ENCODE measurements at places on chromosomes 1 and 21.

DNA sequence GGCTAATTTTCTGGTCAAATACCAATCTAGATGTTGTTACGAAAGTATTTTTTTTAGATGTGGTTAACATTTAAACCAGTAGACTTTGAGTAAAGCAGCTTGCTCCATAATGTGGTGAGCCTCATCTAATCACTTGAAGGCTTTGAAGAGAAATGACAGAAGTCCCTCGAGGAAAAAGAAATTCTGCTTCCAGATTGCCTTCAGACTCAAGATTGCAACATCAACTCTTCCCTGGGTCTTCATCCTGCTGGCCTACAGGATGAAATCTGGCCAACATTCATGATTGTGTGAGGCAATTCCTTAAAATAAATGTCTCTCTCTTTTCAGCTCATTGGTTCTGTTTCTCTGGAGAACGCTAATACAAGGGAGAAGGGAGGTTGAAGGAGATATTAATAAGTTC lies 32.5 kb upstream of the SSX2IP start:
- DNase-seq, result no peak

- no peak for DNase-seq
Observed at GRCh38 chr1:207890136-207890738, 20.7 kb downstream of the CD34 start.

- DNase-seq, result no peak
Observed at GRCh38 chr1:87249803-87250202, 78.9 kb upstream of the LMO4 start.

- no peak for DNase-seq
Observed at GRCh38 chr21:43611598-43612369, 47.5 kb downstream of the HSF2BP start.

DNA sequence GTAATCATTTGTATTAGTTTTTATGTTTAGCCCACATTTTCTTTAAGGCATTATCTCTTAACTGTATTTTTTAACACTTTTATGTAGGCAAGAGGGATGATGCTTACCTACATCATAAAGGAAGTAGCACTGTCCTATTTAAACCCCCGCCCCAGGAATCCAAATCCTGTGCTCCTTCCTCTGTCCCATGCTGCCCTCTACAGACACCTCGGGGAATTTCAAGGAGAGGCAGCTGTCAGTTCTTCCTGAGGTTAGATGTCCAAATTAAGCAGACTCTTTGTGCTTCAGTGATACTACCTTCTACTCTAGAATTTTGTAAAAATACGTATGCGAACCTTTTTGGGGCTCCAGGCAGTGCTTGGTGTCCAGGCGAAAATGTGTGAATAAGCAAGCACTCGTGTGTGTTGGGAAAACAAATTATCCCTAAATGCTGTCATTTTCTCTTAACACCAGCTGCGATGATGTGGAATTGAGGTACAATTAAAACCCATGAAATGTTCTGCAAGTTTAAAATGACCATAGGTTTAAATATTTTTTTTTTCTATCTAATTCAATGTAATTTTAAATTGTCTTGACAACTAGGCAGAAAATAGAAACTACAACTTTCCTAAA lies 19.2 kb downstream of the CRCT1 start:
- no peak for DNase-seq

DNA sequence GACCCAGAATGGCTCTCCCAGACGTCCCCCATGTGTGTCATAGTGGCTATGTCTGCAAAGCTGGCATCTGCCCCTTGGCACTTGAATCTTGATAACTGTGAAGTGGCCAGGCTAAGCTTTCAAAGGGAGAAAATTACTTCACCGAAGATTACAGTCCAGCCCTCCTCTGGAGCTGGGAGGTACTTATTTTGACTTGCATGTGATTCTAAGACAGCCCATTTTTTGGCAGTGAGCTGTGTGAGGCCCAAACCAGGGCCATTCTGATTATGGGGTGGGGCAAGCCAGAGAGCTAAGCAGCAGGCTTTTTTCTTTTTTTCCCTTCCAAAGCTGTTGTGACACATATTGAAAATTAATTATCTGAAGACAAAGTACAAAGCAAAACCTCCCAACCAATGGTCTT lies 42.1 kb upstream of the C8B start:
- no peak for DNase-seq

DNA sequence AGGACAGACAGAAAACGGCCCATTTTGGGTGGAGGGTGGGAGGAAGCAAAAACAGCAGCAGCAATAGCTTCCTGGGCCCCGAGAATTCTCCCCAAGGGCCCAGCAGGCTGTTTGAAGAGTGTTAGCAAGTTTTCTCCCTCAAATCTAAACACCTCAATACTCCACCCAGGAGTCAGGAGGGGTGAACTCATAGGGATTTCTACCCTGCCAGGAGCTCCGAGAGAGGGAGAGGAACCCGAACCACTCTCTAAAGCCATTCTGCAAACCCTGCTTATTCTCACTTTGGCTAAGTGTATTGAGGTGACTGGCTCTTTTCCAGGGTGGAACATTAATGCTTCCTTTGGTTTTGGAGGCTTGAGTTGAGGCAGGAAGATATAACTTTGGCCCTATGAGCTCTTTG lies 55.6 kb upstream of the PPM1J start:
- DNase-seq, result no peak

DNA sequence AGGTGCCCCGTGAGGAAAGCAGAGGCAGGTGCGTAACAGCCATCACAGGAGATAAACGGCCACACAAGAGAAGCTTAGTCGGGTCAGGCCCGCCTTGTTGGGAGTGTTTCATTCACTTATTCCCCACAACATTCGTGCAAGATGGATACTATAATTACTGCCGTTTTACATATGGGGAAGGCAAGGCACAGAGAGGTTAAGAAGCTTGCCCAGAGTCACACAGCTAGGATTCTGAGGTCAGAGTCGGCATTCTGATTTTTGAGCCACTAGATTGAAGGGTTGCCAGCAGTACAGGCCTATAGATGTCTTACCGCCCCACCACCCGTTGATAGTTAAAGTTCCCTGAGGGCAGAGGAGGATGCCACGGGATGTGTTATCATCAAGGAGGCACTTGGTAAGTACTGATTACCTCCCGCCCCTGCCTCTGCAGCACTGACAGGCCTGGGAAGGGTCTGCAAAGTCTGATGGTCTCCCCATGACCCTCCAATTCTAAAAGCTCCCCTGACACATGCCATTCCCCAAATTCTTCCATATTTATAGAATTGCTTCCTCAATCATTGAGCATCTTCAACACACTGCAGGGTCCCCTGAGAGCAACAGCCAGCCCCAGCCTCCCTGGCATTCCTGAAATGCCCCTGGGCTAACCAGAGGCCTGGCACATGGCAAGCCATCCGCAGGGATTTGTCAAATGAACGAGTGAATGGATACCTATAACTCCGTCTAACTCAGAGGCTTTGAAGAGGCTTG lies 74.7 kb upstream of the CLDN14 start:
- no peak for DNase-seq

- no peak for DNase-seq
Observed at GRCh38 chr21:24418671-24419070, 1188.6 kb downstream of the MRPL39 start.

DNA sequence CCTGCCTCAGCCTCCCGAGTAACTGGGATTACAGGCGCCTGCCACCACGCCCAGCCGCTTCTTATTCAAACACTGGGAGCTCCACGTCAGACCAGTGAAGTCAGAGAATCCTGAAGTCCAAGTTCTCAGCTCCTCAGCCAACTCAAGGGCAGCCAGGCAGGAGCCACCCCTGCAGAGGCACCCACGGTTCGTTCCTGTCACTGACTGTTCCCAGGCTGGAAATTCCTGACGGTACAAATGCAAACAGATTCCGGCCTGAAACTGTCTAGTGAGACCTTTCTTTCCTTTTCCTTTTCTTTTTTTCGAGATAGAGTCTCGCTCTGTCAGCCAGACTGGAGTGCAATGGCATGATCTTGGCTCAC lies 11.7 kb downstream of the SLC35E2B start:
- DNase-seq, result no peak

DNA sequence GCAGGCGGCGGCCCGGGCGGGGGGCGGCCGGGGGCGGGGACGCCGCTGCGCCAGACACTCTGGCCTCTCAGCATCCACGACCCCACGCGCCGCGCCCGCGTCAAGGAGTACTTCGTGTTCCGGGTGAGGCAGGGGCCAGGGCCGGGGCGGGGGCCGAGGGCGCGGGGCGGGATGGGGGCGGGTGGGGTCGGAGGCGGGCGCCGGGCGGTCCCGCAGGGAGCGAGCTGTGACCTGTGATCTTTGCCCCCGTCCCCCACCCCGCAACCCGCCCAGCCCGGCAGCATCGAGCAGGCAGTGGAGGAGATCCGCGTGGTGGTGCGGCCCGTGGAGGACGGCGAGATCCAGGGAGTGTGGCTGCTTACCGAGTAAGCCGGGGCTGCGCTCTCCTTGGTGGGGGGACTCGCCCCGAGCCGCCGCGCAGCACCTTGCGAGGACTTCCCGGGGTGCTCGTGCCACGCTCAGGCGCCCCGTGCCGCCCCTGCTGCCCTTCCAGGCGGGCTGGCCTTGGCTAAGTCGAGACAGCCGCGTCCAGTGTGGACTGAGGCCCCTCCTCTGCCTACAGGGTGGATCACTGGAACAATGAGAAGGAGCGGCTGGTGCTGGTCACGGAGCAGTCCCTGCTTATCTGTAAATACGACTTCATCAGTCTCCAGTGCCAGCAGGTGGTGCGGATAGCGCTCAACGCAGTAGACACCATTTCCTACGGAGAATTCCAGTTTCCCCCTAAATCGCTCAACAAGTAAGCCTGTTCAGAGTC lies 514 bp downstream of the TPRG1L start:
- no peak for DNase-seq

- no peak for DNase-seq
Observed at GRCh38 chr1:46186076-46186475, 9.8 kb upstream of the P3R3URF start.

- DNase-seq, result no peak
Observed at GRCh38 chr1:223233410-223234169, 90.5 kb upstream of the TLR5 start.

GRCh38 chr1:112083487-112083886 lies 94.0 kb upstream of the KCND3 start:
- no peak for DNase-seq

DNA sequence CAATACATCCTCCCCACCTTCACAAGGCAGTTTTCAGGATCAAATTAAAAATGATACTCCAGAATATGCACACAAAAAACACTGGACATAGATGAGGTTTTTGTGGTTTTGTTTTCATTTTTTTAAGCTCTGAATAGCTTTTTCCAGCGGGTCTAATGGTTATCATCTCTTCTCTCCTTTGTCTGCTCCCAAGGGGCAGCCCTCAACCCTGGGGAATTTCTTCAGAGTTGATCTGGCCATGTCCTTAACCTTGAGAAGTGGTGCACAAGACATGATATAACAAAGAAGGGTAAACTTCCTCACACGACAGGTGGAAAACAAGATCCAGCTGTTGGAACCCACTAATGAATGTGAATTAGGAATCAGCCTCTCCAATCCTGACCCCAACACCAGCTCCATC lies 1.5 kb upstream of the CD244 start:
- no peak for DNase-seq

- DNase-seq, result no peak
Observed at GRCh38 chr1:207870306-207871031, 40.5 kb downstream of the CD34 start.

DNA sequence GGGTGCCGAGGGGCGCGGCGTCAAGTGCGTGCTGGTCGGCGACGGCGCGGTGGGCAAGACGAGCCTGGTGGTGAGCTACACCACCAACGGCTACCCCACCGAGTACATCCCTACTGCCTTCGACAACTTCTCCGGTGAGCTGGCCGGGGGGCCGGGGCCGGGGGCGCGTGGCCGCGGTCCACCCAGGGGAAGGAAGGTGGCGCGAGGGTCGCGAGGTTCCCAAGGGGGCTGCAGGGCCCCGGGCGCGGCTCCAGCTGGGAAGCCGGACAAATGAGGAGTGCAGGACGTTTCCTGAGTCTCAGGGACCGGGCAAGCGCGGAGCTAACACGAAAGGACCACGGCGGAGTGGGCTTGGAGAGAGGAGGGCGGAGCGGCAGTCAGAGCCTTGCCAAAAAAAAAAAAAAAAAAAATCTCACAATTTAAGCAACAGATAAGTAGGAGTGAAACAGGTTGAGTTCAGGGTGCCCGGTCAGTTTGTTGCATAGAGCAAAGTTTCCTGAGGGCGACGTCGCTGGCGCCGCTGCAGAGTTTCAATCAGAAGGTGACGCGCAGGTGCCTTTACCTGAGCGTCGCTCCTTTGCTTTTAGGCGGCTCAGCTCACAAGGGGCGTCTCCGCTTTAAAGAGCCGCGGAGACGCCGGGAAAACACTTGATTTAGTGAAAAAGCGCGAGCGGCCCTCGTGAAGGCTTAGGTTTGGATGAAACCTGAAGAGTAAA lies 750 bp downstream of the RHOU start:
- DNase-seq, result no peak

- no peak for DNase-seq
Observed at GRCh38 chr21:33969581-33969980, 54.0 kb upstream of the ATP5PO start.

- DNase-seq, result no peak
Observed at GRCh38 chr1:115656461-115657077, 14.8 kb downstream of the VANGL1 start.

DNA sequence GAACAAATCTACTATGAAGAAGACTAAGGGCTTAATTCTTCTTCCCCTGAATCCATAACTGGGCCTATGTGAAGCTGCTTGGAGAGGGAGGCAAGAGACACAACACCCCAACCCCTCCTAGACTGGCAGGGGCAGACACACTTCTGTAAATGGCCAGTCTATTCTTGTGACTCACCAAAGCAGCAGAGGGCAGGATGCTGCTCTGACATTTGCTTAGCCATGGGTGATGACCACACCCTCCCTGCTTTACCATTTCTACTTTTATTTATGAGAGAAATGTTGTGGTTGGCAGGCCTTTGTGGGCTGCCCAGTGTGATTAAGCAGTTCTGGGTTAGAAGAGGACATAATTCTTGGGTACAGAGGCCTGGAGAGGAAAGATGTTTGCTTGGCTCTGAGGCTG lies 189.8 kb upstream of the DPYD start:
- no peak for DNase-seq

DNA sequence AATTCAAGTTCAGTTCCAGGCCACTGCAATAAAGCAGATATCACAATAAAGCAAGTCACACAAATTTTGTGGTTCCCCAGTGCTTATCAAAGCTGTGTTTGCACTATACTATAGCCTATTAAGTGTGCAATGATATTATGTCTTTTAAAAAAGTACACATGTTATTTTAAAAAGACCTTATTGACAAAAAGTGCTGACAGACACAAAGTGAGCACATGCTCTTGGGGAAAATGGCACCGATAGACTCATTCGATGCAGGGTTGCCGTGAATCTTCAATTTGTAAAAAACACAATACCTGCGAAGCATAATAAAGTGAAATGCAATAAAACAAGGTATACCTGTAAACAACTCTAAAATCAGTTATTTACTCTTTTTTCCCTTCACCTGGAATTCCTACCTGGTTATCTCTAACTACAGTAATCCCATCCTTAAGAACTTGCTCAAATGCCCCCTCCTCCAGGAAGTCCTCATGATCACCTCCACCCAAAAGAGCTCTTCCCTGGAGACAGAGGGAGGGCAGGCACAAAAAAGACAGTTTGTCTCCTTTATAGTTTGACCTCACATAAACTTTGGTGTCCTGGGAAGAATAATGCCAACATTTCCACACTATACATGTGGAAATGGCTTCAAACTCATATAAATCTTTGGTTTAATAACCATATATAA lies 9.7 kb upstream of the C1orf198 start:
- DNase-seq, result no peak

Data from central memory CD8-positive, alpha-beta T cell (primary cell).